ENCODE measurements at places on chromosomes 4 and X.

GRCh38 chr4:173521467-173522159 is 8.4 kb downstream of the HAND2 start:
- no peak for DNase-seq

DNA sequence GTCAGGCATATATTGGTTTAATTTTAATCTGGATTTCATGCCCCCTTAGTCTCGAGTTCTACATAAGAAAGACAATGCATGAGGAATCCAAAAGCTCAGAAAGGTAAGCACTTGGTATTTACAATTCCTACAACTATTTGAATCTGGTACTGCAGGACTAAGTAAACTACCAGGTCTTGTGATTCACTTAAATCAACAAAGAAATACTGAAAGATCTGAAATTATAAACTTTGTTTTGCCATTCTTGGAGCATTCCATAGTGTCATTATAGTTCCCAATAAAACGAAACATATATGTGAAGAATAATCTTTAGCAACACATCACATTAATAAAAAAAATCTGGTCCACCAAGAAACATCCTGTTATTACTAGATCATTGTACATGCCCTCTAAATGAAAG is 482.3 kb downstream of the ANKRD50 start:
- DNase-seq: no peak

DNA sequence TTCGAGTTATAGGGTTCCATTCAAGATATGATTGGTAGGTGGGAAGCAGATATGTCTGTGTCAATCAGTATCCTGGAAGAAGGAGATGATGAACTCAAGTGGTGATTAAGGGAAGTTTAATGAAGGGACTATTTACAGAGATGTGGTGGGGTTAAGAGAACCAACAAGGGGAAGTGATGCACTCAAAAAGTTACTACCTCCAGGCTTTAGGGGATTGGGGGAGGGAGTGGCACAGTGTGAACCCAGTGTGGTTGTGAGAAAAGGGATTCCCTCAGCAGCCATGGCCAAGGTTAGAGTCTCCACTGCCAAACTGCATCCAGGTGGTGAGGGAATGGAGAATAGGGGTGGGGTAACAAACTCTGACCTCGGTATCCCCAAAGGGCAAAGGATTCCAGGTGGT is 27.9 kb downstream of the PKD2 start:
- DNase-seq: no peak

- no peak for DNase-seq
Measured at GRCh38 chr4:135166661-135167060, 965.1 kb upstream of the PABPC4L start.

DNA sequence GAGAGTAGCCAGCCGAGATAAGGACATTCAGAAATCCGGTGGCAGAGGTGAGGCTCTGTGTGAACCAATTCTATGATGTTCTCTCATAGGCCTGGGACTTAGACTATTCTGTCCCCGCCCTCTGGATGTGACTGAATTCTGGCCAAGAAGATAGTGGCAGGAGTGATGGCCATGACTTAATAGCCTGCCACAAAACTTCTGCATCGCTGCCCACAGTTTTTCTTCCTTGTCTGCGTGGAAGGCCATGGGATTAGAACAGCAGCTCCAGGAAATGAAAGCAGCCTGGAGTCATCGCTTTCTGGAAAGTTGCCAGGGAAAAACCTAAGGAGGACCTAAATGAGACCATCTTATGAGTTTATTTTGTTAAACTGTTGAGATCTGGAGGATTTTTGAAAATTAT is 134.7 kb downstream of the F11 start:
- DNase-seq: no peak

DNA sequence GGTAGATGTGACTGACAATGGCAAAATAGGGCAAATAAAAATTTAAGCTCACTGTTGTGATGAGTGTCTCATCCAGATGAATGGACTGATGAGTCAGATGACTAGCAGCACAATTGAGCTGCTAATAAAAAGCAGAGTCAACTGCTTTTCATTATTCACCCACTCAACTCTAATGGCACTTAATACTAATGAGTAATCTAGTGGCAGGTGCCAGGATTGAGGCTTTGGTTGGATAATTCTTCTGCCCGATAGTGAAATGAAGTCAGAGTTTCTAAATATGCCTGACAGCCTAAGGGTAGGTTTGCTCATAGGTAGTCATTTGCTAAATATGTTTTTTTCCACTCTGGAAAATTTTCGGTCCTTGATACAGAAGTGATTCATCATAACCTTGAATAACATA is 10.4 kb downstream of the OGT start:
- DNase-seq: no peak

GRCh38 chr4:122577189-122577553 is 43.7 kb downstream of the IL21 start:
- DNase-seq: no peak

DNA sequence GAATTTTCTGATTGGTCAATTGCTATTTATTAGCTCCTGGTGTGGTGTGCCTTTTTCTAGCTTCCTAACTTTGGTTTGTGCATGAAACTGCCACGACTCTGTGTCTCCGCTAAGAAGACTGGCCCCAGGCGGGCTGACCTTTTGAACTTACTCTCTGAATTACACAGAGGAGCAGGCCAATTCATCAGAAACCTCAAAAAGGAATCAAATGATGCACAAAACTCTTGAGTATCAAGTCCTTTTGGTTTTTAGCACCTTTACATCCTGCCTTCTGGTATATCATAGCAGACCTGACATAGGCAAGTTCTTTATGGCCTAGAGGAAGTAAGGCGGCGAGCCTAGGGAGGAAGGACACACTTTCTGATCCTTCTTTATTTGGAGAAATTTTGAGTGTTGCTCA is 17.6 kb downstream of the TKTL1 start:
- no peak for DNase-seq

DNA sequence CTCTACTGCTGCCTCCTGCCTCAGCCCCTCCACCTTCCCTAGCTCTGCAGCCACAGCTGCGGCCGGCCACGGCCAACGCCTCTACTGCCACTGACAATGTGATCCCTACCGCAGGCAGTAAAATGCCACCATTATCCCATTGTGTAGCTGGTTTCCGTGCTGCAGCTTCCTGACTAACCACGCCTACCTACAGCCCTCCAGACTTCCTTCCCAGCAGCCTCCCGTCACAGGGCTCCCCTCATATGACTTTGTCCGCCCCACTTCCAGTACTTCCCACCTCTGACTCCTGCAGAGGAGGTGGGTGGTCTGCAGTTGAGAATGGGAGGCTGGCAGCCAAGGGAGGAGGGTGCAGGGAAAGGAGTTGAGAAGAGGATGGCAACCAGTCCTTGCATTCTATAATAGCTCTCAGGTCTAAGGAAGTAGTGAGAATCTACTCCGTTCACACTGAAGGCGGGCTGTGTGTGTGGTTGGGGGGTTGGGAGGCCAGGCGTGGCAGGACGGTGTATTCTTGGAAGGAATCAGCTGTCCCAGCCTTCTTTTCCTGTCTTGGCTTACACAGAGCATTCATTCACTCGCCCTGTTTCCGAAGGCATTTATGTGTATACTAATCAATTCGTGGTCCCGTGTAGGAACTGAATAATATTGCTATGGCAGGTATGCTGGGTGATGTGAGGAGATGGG is 33.1 kb upstream of the USP51 start:
- DNase-seq: no peak

- no peak for DNase-seq
Measured at GRCh38 chr4:98672583-98673287, 14.3 kb upstream of the TSPAN5 start.

DNA sequence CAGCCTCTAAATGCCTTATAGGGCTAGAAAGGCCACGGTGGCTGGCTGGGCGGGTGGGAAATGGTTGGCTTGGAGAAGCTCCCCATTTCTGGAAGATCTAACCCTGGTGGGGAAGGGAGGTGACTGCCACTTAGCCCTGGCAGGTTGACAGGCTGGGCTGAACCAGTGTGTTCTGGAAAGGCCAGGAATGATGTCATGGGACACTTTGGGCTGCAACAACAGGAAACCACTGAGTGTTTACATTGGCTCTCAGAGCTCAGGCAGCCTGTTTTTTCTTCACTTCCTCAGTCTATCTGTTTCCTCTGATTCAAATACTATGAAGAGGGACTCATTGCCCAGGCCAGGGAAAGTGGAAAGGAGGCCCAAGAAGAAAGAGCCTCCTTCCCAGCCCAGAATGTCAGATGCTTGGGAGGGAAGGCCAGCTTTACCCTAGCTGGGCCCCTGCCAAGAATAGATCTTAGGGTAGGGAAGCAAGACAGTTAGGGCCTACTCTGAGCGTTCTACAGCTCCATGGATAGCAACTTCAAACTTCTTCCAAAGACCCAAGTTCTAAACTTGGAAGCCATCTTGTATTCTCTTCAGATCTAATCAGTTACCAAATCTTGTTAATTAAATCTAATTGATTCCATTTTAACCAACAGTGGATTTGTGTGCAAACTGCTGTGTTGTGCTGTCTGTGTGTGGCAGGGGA is 65.8 kb upstream of the MSN start:
- peak; percentile 54 for DNase-seq

DNA sequence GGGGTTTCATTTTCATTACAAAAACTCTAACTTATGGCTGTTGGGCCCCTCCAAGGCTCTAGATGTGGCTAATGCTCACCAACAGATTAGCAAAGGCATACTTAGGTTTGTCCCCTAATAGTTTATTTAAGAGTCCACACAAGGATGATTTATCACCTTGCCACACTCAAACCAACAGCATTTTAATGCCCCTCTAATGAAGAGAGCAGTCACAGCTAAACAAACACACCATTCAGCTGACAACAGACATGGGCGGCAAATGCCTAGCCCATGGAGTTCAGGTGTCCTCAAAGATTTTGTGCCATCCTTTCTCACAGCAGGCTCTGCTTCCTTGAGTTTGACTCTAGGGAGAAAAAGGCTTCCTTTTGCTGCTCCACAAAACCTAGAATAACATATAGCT is 61.8 kb upstream of the CITED1 start:
- no peak for DNase-seq

DNA sequence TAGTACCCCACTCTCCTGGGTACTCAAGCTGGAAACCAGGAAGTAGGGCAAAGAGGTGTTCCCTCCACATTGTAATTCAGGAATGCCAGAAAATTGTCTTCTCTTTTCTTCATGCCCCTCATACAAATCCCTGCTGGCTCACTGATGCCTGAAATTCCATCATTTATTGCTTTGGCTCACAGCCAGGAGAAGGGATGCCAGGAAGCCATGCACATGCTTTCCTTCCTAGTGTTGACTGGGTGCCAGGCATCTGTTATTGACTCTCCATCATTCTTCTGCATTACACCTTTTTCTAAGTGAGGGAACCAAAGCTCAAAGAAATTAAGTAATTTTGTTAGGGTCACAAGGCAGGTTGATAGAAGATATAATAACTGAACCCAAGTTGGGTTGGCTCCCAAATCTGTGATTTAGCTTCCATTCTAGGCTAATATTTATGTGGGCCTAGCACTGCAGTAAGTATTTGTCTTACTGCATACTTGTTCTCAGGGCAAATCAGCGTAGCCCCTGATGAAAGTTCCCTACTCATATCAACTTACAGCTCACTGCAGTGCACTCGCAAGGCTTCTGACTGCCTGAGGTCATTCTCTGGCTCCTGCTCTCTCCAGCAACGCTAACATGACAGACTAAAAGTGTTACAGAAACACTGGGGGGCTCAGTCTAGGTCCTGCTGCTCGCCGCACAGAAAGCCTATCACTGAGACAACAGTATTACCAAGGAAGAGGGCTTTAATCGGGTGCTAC is 89.0 kb downstream of the TRAPPC11 start:
- no peak for DNase-seq

GRCh38 chr4:14841801-14842768 is 160.2 kb upstream of the CPEB2 start:
- no peak for DNase-seq

- DNase-seq: no peak
Measured at GRCh38 chrX:23228950-23229448, 105.7 kb upstream of the PTCHD1 start.

Data from activated T-cell treated with anti-CD3 and anti-CD28 coated beads, Interleukin-2, amount 50 U/mL, for 24 hours (primary cell).